ENCODE measurements at places on chromosomes 16 and 17.

DNA sequence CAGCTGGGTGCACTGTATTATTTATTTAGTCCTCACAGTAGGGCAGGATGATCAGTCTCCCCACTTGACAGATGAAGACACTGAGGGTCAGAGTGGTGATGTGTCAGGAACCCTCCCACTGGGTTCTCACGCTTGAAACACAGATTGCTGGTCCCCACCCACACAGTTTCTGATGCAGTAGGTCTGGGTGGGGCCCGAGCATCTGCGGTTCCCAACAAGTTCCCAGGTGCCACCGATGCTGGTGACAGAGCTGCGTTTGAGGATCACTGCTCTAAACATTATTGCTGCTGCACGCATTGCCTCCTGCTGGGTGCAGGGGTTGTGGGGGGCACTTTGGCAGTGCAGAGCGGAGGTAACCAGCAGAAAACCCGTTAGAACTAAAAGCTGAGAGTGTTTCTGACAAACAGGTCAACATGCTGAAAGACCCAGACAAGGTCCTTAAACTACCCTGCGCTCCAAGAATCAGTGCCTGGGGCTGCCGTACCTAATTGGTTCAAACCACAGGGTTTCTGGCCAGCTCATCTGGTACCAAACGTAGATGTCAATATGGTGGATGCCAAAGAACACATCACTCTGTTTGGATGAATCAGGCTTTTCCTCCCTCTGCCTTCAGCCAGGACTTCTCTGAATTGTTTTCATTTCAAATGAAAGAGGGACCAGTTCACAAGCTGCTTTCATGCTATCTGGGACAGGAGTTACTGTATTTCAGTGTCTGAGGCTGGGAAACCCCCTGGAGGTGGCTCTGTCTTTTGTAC, 76.0 kb downstream of the ABCC1 start:
- peak; percentile 84 for DNase-seq

DNA sequence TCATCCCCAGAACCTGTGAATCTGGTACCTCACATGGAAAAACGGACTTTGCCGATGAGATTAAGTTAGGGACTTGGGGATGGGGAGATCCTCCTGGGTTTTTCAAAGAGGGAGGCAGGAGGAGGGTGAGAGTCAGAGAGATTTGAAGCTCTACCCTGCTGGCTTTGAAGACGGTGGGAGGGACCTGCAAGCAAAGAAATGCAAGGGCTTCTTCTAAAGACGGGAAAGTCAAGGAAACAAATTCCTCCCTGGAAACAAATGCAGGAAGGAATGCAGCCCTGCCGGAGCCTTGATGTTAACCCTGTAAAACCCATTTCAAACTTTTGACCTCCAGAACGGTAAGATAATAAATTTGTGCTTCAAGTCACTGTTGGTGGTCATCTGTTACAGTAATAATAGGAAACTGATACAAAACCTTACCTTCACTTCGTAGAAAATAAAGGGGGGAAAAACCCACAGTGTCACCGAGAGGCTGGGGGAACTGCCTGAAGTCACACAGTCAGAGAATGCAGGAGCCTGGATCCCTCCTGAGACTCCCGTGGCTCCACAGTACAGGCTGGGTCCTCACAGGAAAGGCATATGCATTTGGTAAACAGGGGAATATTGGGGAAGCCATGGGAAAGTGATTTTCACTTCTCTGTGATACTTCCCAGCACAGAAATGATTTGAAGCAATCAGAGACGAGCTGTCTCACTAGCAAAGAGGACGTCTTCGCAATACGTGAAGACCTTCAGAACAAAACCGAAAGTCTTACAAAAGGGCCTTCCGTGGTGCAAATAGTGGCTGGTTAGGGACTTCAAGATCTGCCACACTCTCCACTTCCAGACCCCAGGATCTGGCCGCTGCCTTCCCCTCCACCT, 58.9 kb upstream of the CLEC3A start:
- peak; percentile 22 for DNase-seq

DNA sequence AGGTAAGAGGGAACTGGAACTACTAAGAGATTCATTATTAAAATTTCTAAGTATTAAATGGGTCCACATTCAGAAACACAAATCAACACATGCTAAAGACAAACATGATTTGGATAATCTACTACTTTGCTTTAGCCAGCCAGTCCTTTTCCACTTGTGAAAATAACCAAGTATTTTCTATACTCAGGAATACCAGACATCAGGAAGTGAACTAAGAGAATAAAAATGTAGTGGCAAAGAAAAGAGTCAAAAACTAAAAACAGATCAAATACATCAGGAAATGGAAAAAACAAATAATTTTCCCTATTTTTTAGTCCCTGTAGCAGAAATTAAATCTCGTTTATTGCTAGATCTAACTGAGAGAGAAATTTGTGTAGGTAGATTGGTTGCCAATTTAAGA, 78.0 kb downstream of the MYO1D start:
- DNase-seq, result no peak

DNA sequence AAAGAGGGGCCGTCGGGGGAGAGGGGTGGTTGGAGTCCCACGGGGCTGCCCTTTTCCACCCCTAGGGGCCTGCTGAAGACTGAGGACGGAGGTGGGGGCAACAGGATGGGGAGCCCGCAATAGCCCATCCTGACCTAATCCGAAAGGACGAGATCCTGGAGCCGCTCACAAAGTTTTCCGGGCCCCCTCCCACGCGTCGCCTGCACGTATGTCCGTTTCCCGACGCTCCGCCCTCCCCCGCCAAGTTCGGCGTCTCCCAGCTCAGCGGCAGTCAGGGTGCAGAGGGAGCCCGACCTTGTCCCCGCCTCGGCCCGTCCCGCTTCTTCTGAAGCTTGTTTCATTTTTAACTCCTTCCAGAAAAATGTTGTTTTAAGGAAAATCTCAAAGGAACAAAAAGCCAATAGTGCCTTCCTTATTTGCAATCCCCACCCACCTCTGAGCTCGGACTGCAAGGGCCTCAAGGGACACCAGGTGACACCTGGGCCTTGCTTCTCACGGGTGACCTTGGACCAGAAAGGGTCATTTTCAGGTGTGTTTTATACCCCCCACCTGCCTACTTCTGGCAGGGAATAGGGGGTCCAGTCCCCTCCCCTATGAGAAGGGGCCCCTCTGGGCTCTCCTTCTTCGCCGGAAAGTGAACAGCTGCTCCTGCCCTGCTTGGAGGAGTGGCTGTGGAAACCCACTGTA, 3.4 kb upstream of the ZNF423 start:
- DNase-seq, result no peak

DNA sequence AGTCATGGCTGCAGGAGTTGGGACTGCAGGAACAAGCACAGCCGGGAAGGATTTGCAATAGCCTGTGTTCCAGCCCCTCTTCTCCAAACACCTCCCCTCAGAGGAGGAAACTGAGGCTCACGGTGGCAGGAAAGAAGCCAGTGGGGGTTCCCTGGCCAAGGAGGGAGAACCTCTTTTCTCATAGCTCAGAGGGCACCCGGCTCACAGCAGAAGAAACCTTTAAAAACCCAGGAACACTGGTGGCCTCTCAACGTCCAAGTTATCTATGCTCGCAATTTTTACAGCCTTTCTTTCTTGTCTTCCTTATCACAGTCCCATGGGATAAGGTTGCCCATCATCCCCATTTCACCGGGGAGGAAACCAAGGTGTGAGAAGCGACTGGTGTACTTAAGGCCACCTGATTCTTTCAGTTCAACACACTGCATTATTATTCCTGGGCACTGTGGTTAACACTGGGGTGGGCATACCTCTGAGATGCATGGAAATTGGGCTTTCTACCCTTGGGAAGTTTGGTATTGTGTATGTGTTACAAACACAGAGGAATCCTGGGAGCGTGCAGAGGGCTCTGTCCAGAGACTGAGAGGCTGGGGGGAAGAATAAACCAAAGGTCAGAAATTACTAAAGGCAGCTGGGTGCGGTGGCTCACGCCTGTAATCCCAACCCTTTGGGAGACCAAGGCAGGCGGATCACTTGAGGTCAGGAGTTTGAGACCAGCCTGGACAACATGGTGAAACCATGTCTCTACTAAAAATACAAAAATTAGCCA, 791 bp upstream of the ZNF629 start:
- no peak for DNase-seq

DNA sequence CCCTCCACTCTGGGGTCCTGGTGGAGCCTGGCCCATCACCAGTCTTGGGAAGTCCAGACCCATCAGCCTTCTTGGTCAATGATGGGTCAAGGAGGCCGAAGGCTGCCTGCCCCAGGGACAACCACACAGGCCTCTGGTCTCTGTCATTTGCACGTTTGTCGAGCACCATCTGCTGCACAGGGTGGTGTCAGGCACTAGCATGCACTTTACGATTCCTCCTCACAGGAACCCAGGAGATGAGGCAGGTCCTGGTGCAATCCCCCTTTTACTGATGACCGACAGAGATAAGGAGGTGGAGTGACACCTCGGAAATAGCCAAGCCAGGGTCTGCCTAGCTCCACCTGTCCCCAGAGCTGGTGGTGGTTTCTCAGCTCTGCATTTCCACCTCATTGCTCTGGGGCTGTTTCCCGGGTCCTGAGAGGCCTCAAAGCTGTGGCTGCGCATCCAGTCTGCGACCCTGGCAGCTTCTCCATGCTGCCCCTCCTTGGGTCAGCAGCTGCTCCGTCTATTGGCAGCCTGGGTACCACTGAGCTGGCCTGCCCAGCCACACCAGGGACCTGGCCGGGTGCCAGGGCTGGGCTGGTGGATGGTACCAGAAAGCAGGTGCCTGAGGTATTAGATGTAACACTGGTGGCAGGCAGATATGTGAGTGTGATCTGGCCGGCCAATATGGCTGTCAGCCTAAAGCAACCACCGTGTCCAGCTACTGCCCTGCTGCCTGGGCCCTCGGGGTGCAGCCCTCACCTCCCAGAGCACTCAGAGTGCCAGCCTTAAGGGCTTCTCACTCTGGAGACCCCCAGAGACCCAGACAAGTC, 10.0 kb downstream of the MMP15 start:
- DNase-seq, result no peak

GRCh38 chr16:1908184-1908583, 10.0 kb downstream of the HS3ST6 start:
- no peak for DNase-seq

DNA sequence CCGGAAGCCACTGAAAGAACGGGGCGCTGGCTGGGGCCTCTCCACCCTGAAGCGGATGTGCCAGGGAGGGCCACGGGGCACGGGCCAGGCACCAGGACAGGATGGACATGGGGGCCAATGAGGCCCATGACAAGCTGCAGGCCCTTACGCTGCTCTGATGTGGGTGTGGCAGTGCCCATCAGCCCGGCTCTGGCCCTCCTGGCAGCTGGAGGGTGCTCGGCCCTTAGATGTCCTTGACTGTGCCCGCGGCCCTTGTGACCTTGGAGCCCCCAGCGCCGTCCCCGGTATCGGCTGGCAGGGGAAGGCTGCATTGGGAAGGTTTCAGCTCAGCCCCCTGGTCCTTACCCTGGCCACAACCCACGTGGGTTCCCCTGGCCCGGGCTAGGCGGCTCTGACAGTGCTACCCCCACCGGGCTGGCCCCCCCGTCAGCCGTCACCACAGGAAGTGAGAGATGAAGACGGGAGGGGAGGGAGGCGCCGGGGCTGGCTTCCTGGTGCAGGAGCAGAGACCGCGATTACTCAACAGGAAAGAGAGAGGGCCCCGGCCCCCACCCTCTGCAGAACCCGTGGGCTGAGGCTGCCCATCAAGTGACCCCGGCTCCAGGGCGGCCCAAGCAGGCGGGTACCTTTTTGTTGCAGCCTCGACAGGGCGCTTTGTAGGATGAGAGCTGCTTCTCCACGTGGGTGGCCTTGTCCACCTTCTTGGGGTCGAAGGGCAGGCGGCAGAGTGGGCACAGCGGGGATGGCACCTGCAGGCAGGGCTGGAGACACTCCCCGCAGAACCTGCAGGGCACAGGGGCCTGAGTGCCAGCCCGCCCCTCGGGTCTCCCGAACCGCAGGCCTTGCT, 5.3 kb downstream of the RNF166 start:
- DNase-seq, result peak; percentile 83

GRCh38 chr16:81987121-81987520, 24.1 kb downstream of the SDR42E1 start:
- no peak for DNase-seq

DNA sequence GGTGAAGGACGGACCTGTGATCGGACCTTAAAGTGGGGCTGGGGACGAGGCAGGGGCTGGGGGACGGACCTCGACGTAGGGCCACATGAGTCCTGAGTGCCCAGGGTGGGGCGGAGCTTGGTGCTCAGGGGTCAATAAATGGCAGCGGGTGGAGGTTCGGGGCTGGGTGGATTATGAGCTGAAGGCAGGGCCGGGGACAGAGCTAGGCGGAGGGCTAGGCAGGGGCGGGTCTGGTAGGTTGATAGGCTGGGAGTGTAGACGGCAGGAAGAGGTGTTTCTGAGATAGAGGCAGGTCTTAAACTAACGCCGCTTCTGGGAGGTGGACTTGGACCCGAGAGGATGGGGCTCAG, 733 bp downstream of the CHRNB1 start:
- no peak for DNase-seq

- no peak for DNase-seq
Measured at GRCh38 chr17:4124999-4125398, 17.8 kb downstream of the ZZEF1 start.

- no peak for DNase-seq
Measured at GRCh38 chr17:76585033-76585648, 519 bp downstream of the ST6GALNAC2 start.

DNA sequence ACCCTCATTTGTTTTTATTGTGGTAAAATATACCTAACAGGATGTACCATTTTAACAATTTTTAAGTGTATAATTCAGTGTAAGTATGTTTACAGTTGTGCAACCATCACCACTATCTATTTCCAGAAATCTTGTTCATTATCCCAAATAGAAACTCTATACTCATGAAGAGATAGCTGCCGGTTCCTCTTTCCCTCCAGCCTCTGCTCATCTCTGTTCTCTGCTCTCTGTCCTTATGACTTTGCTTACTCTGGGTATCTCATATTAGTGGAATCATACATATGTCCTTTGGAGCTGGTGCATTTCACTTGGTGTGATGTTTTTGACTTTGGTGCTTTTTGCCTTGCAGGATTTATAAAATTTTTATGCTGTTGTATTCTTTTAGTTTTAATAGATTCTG, 19.4 kb downstream of the CYLD start:
- DNase-seq, result no peak

DNA sequence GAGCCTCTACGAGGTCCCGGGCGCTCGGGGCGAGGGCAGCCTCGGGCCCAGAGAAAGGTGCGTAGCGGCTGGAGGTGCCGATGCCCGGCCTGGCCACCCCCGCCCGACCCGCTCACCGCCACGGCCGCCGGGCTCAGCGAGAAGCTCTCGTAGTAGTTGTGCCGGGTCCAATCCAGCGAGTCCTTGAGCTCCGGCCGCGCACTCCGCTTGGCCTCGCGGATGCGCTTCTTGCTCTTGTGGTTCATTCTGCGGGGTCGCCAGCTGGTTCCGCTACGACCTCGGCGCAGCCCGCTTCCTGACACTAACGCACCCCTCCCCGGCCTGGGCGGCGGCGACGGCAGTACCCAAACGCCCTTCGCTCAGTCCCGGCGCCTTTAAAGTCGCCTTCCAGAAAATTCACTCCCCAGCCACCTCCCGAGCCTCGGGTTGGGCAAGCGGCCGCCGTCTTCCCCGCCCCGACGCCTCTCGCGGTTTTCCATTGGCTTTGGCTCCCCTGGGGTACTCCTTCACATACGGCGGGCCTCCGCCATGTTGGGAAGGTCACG, at the start of gene JMJD6:
Gene JMJD6 (minus strand): TSS at position 376 of the 545 bp plus-strand sequence. CDS start 131 bp downstream, at position 245.
- DNase-seq, result peak; percentile 97

- no peak for DNase-seq
Measured at GRCh38 chr16:12291989-12292759, 315.6 kb downstream of the SNX29 start.
